ENCODE measurements at places on chromosomes 12 and 14. TPM values are rescaled to one million over a fixed set of nuclear protein-coding genes. Genes with fewer than 3 reads are reported as not detected.

GRCh38 chr12:48163150-48163747, 5.9 kb upstream of the ASB8 start:
- DNase-seq = no peak

DNA sequence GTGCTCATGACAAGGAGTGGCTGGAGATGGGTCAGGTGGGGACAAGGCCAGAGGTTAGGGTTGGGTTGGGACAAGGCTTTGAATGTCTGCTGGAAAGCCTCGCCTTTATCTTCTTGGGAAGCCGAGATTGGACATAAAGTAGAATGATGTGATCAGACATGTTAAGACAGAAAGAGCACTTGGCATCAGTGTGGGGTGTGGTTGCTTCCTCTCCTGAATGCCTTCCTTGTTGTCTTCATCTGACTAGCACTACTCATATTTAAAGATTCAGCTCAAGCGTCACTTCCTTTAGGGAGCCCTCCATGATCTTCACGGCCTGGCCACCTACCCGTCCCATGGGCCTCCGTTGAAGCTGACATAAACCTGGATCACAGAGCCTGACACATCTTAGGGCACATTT, 14.8 kb upstream of the C12orf75 start:
- DNase-seq = no peak

- DNase-seq = no peak
Measured at GRCh38 chr12:84186433-84186832, 726.2 kb downstream of the SLC6A15 start.

GRCh38 chr14:95885866-95886265, 9.2 kb downstream of the TUNAR start:
- DNase-seq = no peak

DNA sequence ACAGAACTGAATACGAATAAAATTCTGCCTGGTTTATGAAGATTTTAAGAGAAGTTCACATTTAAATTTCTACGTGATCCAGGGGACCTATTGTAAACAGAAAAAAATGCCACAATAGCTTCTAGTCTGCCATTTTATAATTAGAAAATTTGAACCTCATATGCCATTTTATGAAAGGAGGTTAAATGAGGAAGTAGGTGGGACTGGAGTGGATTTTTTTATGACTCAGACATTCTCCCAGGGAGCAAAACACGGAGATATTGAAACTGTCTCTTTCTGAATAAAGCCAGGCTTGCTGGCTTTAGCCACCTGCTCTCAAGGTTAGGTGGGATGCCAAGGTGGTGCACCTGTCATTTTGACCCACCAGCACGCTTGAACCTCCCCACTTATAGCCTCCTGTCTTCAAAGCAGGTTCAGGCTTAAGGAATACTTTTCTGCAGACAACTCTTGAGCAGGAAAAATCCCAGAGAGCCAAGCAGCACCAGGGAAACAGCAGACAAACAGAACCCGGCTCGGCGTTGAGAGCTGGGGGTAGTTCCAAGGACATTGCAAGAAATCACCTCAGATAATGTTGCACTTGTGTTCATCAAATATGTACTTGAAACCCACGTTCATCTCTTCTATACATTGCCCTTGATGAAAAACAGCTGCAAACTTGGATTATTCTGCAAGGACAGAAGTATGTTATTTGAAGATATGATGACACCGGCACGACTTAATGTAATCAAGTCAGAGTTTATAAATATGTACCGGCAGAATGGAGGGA, 203.7 kb downstream of the PPM1H start:
- DNase-seq = no peak

DNA sequence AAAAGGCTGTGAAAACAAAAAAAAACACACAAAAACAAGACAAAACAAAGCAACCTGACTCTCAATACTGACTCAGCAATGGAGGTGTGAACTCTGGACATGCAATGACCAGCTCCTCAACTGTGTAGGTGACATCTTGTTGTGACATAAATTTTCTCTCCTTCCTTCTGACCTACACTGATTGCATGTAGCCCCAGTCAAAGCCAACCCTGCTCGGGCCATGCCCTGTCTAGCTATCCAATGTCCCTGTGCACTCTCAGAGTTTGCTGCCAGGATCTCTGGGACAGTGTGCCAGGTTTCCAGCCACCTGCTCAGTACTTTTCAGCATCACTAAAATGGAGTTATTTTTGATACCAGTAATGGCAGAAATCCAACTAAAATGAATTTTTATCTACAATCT, 18.9 kb upstream of the CRACR2A start:
- no peak for DNase-seq

DNA sequence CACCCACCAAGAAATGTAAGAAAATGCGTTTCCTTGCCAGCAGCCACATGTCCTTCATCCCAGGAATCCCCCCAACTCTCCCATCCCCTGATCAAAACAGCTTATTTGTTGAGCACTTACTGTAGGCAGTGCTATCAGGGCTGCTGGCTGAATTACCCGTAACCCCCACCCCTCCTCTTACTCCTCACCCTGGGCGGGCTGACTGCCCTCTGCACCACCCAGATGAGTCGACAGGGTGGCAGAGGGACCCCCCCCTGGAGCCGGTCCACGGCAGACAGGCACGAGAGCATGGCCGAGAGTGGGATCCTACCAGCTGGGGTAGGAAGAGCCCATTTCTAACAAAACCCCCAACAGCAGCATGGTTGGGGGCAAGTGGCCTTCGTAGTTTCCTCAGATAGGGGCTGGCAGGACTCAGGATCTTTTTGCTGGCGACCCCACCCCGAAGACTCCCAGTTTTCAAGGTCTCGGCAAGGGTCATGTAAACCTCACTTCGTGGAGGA, 1.1 kb upstream of the RHOF start:
- DNase-seq = no peak

DNA sequence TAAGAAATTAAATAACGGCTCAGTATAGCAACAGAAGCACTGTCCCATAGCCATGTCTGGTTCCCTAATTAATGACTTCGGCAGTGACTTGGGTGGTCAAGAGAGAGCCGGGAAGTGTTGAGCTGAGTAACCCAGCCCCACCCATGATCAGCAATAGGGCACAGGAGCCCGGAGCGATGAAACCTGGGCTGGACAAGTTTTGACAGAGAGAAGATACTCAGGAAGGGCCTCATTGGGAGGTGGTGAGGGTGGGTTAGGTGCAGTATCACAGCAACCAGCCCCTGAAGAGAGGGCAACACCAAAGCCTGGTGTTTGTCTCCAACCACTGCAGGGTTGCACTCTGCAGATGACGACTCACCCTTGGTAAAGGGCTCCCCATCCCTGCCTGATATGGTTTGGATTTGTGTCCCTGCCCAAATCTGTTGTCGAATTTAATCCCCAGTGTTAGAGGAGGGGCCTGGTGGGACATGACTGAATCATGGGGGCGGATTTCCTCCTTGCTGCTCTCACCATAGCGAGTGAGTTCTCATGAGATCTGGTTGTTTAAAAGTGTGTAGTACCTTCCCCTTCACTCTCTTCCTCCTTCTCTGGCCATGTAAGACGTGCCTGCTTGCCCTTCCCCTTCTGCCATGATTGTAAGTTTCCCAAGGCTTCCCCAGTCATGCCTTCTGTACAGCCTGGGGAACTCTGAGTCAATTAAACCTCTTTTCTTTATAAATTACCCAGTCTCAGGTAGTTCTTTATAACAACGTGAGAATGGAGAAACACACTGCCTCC, 124.9 kb upstream of the MED13L start:
- no peak for DNase-seq

A2M gene
- 996 TPM for total RNA-seq

DNA sequence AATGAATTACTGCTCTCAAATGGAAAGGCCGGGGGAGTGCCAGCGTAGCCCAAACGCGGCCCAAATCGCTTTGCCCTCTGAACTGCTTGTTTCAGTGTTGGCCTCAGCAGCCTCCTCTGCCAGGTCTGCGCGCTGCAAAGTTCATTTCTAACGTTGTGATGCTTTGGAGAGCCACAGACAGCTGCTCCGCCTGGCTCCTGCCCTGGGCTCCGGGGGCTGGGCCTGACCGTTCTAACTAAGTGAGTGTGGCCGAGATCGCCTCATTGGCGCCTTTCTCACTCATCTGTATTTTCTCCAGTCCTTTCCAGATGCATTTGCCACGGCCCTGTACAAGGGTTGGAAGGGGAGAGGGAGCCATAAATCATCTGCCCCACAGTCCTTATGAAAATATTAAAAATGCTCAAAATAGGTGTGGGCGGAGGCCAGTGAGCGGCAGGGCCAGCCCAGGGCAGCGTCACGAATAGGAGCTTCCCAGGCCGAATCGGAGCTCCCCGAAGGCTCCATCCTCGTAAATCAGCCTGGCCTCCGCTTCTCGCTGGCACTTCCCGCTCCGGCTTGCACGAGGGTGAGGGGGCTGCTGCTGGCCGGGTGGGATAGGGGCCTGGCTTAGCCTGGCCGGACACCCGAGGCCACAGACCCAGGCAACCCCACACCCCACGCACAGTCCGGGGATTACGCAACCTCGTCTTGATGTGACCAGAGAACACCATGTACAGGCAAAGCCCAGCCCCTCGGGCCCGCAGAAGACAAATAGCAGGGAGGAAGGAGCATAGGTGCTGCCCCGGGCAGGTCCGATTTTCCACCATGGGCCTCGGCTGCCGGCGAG, 196.6 kb upstream of the DIO3 start:
- DNase-seq = peak; percentile 92

- DNase-seq = no peak
Measured at GRCh38 chr12:101891462-101891971, 14.1 kb downstream of the DRAM1 start.

- DNase-seq = no peak
Measured at GRCh38 chr12:95481072-95481471, 7.1 kb downstream of the METAP2 start.

GRCh38 chr14:56162476-56162875, 44.3 kb downstream of the PELI2 start:
- DNase-seq = no peak

LRTM2 gene
- not detected for total RNA-seq

GRCh38 chr14:65676361-65677014, 264.0 kb downstream of the FUT8 start:
- DNase-seq = no peak

PMCH gene
- not detected for total RNA-seq

RDH16 gene
- 0.35 TPM for total RNA-seq

KRT85 gene
- total RNA-seq = not detected

DNA sequence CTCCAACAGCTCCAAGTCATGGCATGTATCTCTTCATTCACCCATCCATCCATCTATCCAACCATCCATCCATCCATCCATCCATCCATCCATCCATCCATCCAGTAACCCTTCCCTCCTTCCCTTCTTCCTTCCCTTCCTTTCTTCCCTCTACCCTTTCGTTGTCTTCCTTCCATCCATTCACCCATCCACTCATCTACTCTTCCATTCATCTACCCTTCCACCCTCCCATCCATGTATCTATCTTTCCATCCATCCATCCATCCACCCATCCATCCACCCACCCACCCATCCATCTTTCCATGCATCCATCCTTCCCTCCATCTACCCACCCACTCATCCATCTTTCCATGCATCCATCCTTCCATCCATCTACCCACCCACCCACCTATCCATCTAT, 53.2 kb upstream of the FBXO21 start:
- no peak for DNase-seq

DNA sequence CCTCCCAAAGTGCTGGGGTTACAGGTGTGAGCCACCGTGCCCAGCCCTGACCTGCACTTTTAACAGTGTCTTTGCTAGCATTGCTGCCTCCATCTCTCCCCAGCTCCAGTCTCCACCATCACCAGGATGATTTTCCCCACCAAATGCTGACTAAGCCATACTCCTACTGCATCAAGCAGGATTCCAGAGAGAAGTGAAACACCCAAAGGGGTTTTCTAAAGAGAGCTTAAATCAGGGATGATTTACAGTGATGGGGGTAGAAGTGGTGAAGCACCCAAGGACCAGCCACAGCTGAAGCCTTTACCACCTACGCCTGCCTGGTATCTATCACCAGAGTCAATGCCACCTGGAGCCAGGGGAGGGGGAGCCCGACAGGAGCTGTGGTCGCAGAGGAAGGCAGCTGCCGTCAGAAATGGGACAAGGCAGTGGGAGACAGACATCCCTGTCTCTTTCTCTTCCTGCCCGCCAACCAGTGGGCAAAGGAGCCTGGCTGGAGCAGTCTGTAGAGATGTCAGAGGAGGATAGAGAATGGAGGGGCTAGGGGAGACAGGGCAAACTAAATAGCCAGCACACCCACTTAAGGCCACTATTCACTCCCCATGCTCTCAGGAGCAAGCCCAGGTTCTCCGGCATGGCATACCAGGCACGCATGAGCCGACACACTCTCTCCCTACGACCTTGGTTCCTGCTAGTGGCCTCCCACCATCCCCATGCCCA, 22.4 kb upstream of the CD9 start:
- no peak for DNase-seq

DNA sequence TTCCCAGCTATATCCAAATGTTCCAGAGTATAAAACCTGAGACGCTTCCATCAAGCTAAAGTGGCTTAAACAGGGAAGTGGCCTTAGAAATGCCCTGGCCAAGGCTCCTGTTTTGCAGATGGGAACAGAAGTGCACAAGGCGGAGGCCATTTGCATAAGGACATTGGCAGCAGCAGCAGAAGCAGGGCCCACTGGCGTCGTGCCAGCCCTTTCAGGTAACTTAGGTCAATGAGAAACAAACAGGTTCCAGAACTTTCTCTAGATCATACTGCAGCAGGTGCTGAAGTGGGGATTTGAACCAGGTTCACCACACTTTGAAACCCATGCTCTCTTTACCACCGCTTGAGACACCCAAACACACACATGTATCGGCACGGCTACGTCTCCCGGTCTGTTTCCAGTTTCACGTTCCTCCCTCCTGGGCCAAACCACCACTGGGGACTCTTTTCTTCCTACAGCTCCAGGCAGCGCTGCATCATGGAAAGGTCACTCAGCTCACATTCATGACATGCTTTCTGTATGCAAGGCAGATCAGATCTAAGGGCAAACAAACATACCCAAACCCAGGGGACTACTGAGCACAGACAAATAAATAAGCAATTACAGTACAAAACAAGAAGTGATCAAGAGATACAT, 46.0 kb upstream of the PLEKHG6 start:
- DNase-seq = no peak

DNA sequence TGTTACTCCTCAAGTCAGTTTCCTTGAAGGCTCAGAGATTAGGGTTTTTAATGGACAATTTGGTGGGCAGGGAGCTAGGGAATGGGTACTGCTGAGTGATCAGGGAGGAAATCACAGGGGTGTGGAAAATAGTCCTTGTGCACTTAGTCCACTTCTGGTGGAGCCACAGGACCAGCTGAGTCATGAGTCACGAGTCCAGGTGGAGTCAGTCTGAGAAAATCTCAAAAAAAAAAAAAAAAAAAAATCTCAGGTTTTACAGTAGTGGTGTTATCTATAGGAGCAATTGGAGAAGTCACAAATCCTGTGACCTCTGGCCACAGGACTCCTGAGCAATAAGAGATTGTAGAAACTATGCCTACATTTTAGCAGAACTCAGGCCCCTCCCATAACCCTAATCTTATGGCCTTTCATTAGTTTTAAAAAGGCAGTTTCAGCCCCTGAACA, 28.2 kb upstream of the AMN1 start:
- peak; percentile 12 for DNase-seq

All from mesenteric fat pad (tissue), 1 donor.